ENCODE measurements at places on chromosomes 12 and 14.

GRCh38 chr12:63942464-63943241, 98.2 kb downstream of the SRGAP1 start:
- DNase-seq = no peak

- DNase-seq = no peak
Observed at GRCh38 chr12:57462912-57463253, 3.3 kb downstream of the GLI1 start.

DNA sequence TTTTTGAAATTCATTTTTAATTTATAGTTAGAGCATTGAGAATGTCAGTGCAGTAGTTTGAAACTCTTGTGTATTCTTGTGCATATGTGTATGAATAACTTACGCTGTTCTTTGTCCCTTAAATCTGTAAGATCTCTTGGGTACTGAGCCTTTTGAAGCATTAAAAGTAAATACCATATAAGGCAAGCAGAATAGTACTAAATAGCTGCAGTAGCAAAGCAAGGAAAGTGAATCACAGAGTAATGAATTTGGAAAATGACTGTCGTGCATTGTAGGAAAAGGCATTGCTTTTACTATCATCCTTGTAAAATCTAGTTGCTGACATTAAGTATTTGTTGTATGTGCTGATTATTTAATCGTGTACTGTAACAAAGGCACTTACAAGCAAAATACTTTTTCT, 12.1 kb downstream of the CNOT2 start:
- no peak for DNase-seq

DNA sequence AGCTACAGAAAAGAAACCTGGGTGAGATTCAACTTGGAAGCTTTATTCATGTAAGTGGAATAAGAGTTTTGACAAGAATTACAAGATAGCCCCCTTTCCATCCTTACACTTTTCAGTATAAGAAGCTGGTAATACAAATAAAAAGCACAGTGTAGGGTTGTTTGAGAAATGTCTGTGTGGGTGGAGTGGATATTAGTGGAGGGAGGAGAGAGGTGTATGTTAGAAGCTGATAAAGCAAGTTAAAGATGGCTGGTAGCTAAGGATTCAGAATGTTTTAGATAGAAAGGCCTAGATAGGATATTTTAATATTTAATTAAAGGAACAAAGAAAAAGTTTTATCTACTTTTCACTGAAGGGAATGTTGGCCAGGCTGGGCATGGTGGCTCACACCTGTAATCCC, 12.5 kb downstream of the CFAP54 start:
- DNase-seq = no peak

DNA sequence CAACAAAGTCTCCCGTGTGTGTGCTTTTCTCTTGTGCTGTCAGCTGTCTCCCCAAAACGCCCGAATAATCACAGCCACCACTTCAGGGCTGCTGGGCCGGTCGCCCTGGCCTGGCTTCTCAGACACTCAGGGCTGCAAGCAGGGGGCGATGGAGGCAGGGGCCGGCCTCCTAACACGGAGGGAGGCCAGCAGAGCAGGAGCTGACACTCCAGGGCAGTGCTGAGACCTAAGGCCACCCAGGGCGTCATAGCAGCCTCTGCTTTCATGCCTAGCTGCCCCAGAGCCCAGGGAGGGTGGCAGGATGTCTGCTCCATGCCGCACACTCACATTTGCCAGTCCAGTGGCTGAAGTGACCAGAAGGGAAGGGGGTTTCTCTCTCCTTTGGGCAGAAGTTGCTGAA, 25.6 kb downstream of the STX2 start:
- DNase-seq = no peak

DNA sequence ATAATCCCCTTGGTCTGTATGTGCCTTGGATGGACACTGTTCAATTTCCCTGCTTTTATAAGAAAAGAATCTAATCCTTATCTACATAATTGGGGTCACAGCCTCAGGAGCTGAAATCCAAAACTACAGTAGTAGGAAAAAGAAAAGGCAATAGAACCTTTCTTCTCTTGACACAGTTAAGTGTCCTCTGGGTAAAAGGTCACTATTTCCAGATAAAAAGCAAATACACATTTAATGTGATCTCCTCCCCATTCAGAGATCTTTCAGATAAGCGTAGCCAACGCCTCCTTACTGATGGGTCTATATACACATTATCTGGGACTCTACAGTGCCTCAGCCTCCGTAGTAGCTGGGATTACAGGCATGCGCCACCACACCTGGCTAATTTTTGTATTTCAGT, 73.4 kb downstream of the CLIP1 start:
- DNase-seq = no peak

DNA sequence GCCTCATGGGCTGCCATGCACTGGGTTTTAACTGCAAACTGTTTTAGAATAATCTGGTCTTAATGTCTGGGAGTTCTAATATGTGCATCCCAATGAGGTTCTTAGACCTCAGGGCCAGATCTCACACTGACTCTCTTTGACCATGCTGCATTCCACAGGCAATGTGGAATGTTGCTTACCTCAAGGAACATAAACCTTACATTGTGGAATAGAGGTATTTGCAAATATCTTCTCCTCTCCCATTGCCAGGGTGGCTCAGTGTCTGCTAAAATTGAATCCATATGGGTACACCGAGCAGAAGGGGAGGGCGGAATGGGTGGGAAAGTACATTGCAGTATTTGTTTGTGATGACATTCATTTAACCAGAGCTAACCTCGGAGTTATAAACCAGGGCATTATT, 78.6 kb downstream of the CHST11 start:
- DNase-seq = no peak
